Activated CD4-positive, alpha-beta T cell treated with anti-CD3 and anti-CD28 coated beads, Interleukin-2, amount 10 ng/mL, durations not matched to agents 7 days and 5 days (primary cell): ENCODE measurements at places on chromosomes 11 and 22.
A peak's percentile ranks its signal among the peaks of the same experiment; 100 is the strongest.

DNA sequence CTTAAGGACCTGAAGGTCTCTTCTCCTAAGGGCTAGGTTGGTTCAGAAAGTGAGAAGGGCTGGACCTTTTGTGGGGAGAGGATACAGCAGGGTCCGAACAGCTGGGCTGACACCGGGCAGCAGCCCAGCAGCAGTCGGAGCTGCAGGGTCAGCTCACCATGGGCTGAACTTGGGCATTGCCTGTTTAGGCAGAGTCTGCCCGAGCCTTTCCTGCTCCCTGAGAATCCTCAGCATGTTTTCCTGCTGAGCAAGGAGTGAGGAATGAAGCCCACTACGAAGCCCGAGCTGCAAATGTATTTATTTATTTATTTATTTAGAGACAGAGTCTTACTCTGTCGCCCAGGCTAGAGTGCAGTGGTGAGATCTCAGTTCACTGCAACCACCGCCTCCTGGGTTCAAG, 83.9 kb downstream of the PTPRJ start:
- DNase-seq = no peak

GRCh38 chr22:27146866-27147633, 489.7 kb downstream of the MIAT start:
- DNase-seq = no peak

- no peak for DNase-seq
Observed at GRCh38 chr11:83061883-83062282, 9.8 kb downstream of the RAB30 start.

DNA sequence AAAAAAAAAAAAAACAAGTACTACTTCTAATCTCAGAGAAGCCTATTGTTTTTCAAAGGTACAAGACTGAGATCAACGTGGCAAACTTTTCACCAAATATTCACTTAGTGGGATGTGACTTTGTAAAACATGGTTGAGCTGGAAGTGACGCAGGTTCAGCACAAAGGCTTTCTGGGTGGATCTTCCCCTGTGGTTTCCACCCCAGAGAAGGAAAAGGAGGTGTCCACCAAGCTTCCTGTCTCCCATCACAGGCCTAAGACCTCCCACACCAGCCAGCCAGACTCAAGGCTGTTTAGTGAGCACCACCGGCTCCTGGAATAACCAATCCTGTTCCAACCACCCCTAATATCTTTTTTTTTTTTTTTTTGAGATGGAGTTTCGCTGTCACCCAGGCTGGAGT, 5.7 kb downstream of the TMEM184B start:
- peak; percentile 79 for DNase-seq

DNA sequence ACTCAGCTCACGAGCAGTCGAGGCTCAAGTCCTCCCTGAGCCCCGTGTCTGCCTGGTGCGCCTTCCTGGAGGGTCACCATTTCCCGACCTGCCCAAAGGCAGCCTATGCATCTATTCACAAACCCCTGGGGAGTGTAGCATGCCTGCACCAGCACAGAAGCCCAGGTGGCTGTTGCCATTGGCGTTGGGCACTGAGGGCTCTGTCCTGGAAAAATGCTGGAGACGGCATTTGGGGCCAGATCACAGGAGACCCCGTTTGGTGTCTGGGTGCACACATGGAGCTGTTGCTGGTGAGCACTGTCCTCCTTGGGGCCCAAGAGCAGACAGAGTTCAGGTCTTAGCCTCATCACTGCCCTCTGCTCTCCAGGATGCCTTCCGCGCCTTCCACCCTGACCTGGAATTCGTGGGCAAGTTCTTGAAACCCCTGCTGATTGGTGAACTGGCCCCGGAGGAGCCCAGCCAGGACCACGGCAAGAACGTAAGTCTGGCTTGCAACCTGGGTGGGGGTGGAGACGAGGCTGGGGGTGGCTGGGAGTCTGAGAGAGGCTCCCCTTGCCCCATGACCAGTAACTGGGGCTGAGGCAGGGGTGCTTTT, 9.4 kb downstream of the FADS2 start:
- no peak for DNase-seq

GRCh38 chr11:67983951-67984350, 19.9 kb downstream of the UNC93B1 start:
- DNase-seq = no peak

DNA sequence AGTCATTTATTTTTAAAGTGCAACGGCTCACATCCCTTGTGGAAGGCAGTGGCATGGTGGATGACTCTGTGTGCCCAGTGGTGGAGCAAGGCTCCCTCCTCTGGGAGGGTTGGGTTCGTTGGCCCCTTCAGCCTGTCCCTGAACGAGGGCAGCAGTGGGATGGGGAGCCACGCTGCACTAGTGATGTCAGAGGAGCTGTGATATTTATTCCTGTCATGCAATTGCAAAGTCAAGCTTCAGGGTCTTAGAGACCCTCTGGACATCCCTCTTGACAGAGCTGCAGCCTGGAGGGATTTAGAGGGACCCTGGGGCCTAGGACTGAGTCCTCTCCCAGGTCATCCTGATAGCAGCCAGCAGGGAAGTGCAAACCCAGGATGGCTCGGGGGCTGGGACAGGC, 78.2 kb upstream of the NARS2 start:
- DNase-seq = no peak

GRCh38 chr11:10257478-10257877, 36.5 kb downstream of the SBF2 start:
- DNase-seq = no peak

GRCh38 chr11:113059548-113059947, 98.3 kb downstream of the NCAM1 start:
- DNase-seq = no peak

DNA sequence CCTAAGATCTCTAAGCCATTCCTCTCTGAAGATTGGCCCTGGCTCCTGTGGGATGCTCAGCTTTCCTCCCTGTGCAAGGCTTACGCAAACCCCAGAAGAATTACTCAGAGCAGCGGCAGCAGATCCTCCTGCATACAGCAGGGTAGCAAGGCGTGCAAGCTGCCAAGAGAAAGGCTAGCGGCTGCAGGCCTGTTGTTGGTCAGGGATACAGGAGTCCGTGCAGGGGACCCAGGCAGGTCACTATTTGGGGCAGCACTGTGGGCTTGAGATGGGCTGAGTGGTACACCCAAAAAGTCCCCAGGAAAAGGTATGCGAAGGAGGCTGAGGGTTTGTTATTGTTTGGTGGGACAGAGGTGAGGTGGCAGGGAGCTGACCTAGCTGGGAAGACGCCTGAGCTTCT, 1.5 kb downstream of the GLB1L2 start:
- DNase-seq = no peak

- no peak for DNase-seq
Observed at GRCh38 chr11:45988921-45989320, 66.5 kb downstream of the LARGE2 start.

DNA sequence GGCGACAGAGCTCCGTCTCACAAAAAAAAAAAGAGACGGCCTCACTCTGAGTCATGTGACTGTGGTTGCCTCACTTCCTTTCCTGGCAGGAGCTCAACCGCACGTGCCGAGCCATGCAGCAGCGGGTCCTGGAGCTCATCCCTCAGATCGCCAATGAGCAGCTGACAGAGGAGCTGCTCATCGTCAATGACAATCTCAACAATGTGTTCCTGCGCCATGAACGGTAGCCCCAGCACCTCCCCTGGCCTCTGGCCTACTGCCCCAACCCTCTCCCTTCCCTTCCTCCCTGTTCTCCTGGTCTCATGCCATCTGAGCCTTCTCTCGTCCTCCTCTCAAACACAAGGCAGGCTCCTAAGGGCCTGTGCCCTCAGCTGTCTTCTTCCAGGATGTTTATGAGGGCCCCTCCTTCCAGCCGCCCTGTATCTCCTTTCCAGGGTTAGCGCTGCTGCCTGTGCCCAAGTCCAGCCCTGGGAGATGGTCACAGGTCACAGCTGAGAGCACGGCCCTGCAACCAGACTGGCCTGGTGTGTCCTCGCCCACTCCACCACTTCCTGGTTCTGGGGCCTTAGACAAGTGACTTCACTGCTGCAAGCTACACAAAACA, 30.7 kb downstream of the TOM1 start:
- DNase-seq = peak; percentile 66

DNA sequence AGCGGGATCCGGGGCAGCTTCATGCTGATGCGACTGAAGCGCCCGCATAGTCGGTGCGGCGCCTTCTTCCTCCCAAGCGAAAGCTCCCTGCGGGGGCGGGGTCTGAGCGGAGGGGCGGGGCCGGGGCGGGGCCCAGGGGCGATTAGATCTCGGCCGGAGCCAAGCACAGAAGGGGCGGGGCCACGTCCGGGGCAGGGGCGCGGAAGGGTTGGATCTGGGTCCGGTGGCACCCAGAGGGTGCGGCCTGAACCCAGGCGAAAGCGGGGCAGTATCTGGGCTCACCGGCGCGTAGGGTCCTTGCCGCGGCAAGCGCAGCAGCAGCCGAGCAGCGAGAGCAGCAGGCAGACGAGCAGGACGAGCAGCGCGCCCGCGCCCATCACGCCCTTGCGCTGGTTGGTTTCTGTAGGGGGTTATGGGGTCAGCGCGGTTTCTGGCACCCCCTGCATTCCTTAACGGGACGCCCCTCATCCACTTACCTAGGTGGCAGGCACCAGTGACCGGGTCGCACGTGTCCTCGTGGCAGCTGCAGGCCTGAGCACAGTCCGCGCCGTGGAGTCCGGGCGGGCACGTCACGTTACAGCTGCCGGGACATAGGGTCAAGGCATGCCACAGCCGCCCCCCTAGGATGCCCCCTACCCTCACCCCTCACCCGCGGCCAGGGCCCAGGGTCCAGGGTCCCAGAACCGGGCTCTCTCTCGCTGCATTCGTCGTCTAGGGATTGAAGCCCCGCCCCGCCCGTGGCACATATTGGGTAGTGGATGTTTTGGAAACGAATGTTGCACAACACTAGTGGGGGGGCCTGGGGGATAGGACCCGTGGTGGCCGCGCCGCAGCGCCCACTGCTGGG, 8.1 kb downstream of the SCARF2 start:
- DNase-seq = peak; percentile 85

DNA sequence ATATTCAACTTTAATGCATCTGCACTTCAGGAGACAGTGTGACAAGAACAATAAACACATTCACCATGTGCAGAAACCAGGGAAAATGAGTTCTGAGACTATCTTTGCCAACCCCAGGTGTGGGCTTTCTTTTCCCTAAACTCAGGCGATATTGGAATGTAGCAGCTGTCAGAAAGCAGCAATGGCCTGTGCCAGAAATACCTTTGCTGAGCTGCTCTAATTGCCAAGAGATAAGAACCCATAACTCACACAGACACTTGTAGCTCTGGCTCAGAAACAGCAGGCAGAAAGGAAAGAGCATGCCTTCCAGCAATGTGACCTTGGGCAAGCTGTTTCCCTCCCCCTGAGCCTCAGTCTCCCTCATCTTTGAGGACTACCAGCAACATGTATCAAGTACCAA, 77.6 kb downstream of the PLEKHA7 start:
- DNase-seq = no peak

GRCh38 chr22:49657275-49657973, 170.2 kb downstream of the BRD1 start:
- DNase-seq = peak; percentile 83

DNA sequence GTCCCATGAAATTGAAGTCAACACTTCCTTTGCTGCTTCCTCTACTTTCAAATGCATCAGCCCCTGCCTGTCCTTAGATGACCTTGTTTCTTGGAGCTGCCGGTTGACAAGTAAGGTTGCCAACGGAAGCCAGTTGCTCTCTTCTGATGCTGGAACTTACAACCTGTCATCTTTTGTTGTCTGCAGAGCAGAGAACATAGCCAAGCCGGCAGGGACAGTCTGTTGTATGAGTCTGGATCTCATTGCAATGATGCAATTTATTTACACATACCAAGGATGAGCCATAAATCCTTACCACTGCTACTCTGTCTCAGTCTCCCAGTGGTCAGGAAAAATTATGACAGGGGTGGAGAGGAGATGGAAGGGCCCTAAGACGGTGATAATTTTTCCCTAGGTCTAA, 151.4 kb downstream of the BLID start:
- DNase-seq = no peak

- DNase-seq = no peak
Observed at GRCh38 chr11:100716838-100717237, 29.8 kb downstream of the ARHGAP42 start.

DNA sequence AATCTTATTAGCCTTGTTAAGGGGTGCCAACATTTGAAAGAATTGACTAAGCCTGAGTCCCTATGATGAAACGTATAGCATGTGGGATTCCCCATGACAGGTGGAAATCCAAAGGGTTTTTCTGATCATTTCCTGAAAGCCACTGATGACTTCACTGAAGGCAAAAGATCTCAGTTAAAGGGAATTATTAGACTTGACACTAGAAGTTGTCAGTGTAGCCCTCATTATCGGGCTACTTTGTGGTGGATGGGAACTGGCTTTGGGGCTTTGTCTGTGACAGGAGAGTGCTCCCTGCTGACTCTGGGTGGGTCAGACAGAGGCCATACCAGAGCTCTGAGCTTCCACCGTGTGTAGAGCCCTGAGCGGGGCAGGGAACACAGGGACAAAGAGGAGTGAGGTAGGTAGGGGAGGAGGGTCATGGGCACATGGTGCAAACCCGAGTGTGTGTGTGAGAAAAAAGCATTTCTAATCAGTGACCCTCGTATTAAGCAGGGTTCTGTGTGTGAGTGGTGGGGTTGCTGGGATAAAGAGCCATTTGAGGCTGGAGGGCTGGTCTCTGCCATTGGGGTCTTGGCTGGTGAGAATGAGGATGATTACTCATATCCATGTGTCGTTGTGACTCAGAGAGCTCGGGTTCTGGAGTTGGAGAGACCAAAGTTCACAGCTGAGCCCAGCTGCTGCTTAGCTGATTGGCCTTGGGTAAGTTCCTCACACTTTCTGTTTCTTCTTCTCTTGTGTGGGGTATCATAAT, 101.1 kb downstream of the GRIK4 start:
- no peak for DNase-seq

GRCh38 chr11:64753380-64754123, 6.2 kb downstream of the PYGM start:
- no peak for DNase-seq

DNA sequence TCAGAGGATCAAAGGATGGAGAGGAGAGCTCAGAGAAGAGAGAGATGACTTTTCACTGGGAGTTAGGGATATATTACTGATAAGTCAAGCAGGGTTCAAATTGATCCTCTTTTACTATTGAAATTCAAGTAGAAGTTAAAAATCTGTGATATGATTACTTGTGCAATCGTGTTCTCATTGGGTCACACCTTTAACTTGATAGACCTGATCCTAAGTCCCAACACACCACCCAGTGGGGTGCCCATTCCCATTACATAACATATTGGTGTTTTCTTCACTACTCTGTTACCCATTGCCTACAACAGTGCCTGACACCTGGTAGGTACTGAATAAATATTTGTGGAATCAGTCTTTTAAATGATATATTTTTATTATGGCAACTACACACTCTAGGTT, 66.4 kb upstream of the PICALM start:
- DNase-seq = no peak

DNA sequence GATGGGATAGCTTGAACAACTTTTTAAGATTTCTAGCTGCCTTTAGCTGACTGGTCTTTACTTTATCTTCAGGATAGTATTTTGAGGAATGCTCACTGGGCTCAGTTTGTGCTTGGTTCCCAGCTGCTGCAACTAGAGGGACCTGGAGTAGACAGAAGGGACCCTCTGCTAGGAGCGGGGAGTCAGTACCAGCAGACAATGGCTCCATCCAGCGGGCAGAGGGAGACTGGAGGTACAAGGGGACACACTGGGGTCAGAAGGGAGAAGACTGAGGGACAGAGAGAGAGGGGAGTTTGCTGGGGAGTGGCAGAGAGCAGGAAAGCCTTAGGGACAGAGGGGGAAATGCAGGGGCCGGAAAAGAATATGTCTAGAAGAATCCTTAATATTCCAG, 22.0 kb upstream of the ACER3 start:
- DNase-seq = no peak
